ENCODE measurements at places on chromosomes 5 and 9.

DNA sequence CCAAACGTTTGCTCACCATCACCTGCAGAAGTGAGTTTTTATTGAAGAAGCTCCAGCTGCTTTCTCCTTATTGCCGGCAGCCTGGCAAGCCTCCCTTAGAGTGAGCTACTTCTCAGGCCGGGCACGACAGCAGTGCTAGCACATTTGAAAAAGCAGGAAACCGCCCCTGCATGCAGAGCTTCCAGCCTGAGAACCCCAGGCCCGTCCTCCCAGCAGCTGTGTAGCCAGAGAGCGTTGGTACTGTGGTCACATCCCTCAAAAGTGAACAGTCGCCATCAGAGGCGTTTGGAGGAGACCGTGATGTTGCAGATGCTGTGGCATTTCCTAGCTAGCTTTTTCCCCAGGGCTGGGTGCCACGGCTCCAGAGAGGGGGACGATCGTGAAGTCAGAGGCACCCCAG is 23.5 kb downstream of the SLC25A25 start:
- DNase-seq = no peak

GRCh38 chr5:109668668-109669422 is 20.9 kb upstream of the MAN2A1 start:
- no peak for DNase-seq

DNA sequence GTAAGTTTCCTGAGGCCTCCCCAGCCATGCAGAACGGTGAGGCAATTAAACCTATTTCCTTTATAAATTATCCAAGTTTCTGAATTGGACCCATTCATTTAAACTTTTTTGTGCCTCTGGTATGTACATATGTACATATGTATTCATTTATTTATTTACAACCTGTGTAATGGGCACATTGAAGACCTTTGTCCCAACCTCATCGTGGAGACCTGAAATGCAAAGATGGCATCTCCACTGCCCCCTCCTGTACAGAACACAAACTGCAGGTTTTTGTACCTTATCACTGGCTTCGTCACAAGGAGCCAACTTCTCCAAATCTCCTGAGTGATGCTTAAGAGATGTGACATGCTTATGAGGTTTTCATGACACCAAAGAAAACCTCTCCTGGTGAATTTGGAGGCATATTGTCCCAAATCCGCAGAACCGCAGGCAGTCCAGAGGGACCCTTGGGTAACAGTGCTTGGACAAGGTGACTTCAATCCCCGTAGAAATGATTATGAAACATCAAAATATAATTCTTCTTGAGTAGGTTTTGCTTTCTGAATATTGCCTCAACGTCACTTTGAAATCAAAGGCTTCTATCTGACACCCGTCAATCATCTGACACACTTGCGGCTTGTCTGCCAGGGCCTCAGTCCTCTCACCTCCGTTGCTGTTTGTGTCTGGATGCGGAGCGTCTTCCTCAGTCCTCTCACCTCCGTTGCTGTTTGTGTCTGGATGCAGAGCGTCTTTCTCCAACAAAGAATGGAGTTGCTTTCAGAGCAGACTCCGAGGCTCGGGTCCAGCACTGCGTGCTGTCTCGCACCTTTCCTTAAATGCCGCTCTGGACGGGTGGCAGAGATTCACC is 135.0 kb upstream of the IRX4 start:
- DNase-seq = no peak

DNA sequence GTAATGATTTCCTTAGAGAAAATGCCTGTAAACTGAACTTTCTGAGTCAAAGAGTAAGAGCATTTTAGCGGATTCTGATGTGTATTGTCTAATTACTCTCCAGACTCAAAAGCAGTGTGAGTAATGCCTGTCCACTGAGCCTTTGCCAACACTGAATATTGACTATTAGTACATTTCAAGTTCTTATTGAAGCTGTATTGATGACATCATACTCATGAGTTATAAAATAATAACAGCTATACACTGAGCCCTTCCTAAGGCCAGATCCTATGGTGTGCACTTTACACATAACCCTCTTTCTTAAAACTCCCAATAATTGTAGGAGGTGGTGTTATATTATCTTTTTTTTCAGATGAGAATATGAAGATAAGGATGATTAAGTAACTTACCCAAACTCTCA is 152.8 kb upstream of the TRPC7 start:
- no peak for DNase-seq

- no peak for DNase-seq
Measured at GRCh38 chr5:173217626-173218397, 17.2 kb downstream of the NKX2-5 start.

DNA sequence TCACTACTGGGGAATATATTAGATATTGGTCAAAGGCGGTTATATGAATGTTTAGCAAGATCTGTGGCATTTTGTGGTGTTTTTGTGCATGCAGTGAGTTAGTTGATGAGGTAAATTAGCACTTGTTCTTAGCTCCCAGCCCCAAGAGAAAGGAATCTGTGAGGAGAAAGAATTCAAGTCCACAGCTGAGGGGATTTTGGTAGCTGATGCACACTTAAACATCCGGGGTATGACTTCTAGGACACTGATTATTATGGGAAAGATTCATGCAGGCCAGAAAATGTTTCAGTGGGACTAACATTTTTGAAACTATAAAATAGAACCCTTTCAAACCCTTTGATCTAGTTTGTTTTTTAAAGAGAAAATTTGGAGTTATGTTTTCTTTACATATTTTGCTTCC is 118.2 kb upstream of the RPS23 start:
- no peak for DNase-seq

DNA sequence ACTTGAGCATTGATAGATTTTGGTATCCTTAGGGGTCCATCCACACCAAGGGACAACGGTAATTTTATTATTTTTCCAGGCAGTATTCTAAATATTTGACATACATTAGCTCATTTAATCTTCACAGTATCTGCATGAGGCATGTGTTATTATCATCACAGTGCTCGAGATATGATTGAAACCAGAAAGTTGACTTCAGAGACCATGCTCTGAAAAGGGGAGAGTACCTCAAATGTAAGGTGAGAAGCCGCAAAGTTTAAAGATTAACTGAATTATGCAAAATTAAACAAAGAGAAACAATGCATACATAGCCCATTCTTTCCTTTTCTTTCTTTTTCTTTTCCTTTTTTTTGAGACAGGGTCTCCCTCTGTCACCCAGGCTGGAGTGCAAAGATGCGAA is 104.1 kb downstream of the SLC25A46 start:
- no peak for DNase-seq

DNA sequence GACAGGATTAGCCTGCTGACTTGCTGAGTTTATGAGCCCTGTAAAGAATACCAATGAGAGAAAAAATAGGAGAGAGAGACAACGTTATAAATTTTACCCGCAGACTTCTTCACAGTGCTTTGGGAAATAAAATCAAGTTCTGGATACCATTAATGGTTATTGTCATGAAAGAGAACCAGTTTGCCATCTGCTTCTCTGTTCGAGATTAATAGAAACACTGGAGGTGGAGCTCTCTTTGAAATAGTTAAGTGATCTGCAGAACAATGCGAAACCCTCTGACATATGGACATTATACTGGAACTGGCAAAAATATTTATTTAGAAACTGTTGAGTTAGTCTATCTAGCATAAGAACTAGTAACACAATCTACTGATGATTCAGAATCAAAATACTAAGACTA is 500.7 kb downstream of the CDH12 start:
- DNase-seq = no peak

DNA sequence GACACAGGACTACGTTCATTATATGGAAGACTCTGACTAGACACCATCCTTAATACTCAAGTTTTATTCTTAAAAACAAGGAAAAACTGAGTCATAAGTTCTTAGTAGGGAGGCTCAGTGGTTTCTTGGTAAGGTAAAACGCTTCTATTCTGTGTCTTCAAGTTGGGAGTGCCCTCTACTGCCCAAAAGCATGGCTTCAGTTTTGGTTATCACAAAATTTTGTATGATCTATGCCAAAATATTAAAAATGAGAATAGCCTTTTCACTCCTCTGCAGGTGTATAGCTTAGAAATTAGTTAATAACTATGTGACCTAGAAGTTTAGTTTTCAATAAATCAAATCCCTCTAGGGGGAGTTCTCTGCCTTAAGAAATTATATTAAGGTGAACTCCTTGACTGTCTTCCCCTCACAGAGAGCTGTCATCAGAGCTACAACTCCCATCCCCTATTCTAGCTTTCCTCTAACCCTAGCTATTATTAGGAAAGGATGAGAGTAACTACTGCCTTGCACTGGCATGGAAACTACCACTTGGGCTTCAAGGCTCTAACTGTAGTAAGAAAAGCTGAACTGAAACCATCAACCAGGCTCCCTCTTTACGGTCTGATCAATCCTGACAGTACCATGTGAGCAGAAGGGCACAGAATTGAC is 189.7 kb downstream of the GNAQ start:
- no peak for DNase-seq

DNA sequence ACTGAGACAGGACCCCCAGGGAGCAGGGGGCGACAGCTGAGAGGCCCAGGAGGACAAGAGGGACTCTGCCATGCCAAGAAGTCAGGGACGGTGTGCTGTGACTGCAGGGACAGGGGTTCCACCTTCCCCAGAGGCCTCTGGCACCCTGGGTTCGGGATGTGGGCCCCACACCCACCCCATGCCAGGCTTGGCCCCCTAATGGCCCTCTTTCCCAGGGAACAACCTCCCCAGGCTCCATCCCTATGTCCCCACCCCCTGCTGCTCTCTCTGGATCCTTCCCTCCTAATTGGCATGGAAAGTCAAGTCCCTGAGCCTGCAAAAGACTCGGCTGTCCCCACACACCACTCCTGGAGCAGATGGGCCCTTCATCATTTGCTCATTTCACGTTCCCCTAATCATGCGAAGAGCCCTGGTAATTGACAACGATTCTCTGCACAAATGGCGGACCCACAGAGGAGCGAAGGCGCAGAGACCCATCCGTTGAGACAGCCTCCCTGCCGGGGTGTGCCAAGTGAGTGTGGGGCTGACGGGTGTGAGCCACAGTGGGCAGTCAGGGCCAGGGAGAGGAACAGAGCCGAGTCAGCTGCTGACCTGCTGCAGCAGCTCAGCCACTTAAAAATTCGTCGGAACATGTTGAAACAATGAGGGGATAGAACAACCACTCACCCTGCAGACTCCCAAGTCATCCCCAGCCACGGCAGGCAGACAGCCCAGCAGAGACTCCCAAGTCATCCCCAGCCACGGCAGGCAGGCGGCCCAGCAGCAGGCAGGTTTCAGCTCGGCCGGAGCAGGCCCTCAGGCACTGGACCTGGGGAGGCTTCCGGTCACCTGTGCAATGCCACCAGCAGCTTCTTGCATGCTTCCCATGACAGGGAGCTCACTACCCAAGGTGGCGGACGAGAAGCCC is 109.0 kb downstream of the VAV2 start:
- DNase-seq = no peak

Data from iPS DF 19.7 (cell line).